ENCODE measurements at places on chromosomes 1 and 21. TPM values are rescaled to one million over a fixed set of nuclear protein-coding genes. Genes with fewer than 3 reads are reported as not detected.

DNA sequence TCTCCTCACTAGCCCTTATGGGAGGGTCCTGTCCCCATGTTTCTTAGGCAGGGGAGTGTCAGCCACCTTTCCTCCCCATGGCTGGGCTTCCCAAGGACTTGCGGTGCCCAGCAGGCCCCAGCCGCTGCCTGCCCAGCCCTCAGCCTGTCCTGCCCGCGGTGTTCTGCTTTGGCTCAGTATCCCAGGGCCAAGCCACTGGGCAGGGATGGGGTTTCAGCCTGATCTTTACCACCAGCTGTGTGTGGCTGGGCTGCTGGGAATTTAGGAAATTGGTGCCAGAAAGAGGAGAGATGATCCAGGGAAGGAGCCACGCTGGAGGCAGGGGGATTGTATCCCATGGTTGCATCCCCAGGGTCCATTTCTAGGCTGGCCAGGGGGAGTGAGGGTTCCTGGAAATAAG lies 6.9 kb upstream of the IGFN1 start:
- DNase-seq: no peak

DNA sequence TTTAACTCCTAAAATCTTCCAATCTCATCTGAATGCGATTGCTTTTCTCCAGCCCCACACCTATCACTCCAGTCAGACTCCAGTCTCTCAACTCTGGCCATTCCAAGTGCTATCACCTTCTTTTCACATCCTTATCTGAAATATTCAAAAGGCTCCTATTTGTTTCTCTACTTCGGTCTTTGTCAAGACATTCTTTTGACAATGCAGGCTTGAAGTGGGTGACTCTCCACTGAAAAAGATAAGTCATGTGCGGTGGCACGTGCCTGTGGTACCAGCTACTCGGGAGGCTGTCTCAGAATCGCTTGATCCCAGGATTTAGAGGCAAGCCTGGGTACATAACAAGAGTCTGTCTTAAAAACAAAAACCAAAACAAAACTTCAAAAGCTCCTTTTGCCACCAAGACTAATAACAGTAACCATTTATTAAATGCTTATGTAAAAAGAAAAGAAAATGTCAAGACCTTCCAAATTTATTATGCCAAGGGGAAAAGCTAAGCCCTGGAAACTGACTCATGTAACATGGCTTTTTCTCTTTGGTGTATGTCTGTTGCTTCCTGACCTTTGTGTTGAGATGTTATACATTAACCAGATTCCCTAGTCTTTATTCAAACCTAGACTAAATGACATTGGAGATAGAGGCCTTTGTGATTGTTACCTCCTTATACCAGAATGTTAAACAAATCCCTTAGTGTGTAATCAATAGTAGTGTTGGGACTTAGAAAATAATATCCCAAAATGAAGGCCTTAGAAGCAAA lies 3.6 kb downstream of the ALG14 start:
- no peak for DNase-seq

- DNase-seq: no peak
These were observed 101.9 kb upstream of the SLC35F3 start for GRCh38 chr1:233802611-233803010.

DARS2 gene
- 27.5 TPM for polyA plus RNA-seq

FBLIM1 gene
- 52.0 TPM for polyA plus RNA-seq
